ENCODE measurements at places on chromosomes 4 and X.

DNA sequence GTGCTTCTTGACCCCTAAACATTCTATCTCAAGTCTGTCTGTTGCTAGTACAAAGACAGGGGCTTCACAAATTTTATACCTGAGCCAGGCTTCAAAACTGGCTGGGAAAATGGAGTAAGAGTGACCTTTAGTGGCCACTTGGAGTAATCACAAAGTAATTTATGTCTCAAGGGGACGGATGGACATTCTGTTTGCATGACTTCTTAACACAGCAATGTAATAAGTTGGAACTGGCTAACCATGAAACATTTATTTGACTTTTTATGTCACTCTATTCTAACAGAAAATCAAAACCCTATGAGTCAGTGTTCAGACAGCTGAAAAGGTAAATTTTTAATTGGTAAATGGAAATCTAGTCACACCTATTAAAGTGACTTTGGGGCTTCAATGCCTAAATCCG lies 600.6 kb downstream of the ANKRD50 start:
- peak; percentile 79 for DNase-seq

DNA sequence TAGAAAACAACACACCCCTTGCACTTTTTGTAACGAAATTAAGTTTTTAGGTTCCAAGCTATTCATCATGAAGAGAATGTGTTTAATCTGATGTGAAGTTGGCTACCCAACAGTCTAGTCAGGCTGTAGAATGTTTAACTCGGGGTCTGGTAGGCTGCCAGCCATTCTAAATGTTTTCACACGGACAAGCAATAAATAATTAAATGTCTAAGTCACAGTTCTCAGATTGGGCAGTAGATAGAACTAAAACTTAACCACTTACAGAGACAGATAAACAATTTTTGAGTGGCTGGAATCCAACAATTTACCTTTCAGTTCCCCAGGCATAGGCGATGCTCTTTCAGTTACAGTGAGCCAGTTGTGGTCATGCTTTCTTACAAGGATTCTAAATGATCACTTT lies 66.5 kb downstream of the CHIC2 start:
- no peak for DNase-seq

DNA sequence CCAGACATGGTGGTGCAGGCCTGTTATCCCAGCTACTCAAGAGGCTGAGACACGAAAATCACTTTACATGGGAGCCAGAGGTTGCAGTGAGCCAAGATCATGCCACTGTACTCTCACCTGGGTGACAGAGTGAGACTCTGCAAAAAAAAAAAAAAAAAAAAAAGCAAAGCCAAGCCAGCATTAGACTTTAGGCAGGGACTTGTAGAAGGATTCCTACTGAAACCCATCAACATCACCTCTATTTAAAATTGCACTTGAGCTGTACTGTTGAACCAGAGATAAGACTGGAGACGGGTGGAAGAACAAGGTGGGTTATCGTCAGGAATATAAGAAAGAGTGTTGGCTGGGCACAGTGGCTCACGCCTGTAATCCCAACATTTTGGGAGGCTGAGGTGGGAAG lies 15.7 kb upstream of the AFAP1 start:
- no peak for DNase-seq

DNA sequence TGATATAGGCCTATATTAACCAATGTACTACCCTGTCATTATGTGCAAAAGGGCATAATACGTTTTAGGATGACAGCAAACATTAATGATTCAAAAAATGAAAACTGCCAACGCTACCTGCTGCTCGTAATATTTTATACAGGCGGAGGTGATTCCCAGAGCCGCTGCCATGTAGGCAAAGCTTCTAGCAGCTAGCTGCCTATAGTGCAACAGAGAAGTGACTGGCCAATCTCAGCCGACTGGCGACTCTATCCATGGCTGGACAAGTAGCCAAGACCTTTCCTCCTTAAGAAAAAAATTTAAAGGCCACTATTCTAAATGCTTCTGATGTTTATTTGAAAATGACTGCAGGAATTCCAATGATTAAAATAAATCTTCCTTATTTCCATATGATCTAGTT lies 1.9 kb downstream of the PPARGC1A start:
- no peak for DNase-seq

DNA sequence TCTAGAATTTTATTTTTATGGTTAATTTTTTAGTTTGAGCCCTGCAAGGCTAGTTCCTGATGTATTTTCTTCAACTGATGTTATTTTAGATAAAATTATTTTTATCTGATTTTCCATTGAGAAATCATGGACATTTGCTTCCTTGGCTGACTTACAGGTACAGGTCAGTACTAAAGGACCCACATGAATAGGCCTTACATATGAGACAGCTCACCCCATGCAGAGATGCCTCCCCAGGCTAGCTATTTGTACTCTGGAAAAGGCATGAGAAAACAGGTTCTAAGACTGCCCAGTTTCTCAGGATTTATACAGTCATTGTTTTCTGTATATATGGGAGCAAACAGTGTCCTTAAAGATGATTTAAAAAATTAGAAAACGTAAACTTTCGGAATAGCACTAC lies 255.5 kb downstream of the BMPR1B start:
- no peak for DNase-seq

- DNase-seq, result no peak
These were observed 55.9 kb downstream of the AGA start for GRCh38 chr4:177386278-177386815.

GRCh38 chr4:15150631-15151030 lies 148.3 kb downstream of the CPEB2 start:
- DNase-seq, result no peak

GRCh38 chr4:174669270-174669669 lies 147.0 kb upstream of the HPGD start:
- no peak for DNase-seq
